ENCODE measurements at places on chromosomes 1 and 21.

DNA sequence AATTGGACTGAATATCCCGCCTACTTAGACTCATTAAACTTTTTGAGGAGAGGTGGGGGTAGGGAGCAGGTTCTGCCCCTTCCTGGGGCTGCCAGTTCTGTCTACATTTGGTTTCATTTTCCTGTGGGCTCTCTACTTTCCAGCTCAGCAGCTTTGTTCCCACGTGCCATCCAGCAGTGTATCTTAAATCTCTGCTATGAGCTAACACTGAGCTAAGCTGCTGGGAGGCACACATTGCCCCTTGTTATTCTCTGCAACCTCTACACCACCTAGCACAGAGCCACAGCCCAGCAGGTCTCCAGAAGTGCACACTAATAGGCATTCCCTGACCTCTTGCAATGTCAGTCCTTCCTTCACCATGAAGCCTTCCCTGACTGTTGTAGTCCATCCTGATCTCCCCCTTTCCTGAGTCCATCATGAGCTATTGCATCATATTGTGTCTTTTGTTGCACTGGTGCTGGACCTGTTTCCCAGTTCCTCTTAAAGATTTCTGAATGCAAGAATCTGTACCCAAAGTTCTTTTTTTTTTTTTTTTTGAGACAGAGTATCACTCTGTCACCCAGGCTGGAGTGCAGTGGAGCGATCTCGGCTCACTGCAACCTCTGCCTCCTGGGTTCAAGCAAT lies 28.7 kb upstream of the NRDC start:
- DNase-seq: no peak

- no peak for DNase-seq
Observed at GRCh38 chr1:150544204-150544603, 5.0 kb upstream of the ADAMTSL4 start.

DNA sequence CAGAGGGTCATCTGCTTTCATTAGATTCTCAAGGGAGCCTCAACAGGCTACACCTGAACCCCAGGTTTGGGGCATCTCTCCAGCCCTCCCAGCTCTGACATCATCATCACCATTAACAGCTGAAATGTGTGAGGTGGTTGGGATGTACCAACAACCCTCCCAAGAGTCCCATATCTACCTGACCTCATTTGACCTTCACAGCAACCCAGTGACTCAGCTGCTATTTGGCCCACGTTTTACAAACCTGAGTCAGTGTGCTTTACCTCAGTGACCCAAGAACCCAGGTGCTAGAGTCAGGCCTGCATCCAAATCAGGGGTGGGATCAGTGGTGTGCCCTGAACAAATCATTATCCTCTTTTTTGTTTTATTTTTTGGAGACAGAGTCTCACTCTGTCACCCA lies 53.3 kb upstream of the TINAGL1 start:
- DNase-seq: no peak

DNA sequence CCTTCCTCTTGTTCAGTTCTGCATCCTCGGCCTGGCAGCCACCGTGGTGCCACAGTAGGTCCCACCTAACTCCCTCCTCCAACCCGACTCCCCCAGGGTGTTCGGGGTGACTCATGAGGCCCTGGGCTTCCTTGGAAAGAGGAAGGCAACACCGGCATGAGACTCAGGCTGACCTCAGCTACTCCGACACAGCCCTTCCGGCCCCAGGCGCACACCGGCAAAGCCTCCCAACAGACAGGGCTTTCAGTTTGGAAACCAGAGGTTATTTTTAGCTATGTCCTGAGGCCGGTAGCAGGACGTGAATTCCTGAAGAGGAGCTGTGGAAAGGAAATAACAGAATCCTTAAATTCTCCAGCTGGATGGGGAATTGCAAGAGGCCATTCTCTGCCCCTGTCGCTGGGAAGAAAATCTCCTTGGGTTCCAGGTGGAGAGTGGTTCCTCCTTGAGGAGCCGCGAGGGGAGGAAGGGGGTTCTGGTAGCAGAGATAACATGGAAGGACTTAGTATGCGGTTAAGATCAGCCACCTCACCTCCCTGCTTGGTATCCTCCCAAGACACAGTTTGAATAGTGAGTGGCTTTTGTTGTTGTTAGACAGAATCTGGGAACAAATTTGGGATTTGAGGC lies 24.4 kb downstream of the PLXNA2 start:
- DNase-seq: no peak

DNA sequence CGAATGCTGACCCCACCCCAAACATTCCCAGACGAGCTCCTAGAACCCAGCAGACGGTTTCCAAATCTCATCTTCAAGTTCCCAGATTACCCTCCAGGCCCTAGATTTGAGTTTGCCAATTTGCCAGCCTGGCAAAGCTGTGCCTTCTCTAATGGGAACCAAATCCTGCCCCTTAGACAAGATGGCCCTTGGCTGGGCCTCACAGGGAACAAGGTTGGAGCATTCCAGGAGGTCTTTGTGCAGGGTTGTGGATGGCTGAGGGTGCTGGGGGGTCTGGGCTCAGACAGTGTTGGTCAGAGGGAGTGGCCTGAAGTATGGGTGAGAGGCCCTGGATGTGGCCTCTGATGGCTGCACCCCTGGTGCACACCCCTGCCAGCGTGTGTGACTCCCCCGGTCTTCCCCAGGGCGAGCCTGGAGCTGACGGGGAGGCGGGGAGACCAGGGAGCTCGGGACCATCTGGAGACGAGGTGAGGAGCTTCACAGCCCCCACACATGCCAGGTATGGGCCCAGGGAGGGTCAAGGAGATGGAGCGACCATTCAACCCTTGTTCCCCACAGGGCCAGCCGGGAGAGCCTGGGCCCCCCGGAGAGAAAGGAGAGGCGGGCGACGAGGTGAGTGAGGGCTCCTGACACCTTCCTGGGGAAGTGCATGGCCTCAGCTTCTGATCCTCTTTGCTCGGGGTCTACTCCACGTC lies 10.2 kb downstream of the COL6A1 start:
- DNase-seq: no peak

DNA sequence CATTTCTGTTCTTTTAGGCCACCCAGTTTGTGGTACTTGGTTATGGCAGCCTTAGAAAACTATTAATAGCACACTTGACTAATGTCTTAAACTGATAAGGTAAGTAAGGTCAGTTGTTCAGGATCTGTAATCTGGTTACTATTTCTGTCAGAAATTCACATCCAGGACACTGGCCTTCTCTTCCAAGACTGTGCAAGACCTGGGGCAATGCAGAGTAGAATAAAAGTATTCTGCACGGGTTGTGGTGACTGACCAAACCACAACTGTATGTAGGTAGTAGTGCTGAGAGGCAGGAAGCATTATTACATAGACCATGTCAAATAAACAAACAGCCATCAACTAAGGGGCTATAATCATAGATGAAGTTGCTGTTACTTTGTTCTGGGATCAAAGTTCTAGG lies 46.7 kb downstream of the WARS2 start:
- DNase-seq: no peak

DNA sequence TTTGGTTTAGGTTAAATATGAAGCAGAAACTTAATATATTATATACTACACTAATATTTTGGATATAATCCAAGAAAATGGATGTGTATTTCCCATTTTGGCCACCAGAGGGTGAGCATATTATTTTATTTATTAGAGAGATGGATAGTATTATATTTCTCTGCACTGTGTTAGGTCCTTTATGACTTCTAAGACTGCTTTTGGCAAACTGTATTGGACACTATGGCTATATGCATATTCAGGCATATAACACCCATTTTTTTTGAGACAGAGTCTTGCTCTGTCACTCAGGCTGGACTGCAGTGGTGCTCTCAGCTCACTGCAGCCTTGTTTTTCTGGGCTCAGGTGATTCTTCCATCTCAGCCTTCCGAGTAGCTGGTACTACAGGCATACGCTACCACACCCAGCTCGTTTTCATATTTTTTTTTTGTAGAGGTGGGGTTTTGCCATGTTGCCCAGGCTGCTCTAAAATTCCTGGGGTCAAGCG lies 17.8 kb upstream of the PGM1 start:
- no peak for DNase-seq

GRCh38 chr1:209710093-209710492 lies 5.4 kb downstream of the HSD11B1 start:
- no peak for DNase-seq

DNA sequence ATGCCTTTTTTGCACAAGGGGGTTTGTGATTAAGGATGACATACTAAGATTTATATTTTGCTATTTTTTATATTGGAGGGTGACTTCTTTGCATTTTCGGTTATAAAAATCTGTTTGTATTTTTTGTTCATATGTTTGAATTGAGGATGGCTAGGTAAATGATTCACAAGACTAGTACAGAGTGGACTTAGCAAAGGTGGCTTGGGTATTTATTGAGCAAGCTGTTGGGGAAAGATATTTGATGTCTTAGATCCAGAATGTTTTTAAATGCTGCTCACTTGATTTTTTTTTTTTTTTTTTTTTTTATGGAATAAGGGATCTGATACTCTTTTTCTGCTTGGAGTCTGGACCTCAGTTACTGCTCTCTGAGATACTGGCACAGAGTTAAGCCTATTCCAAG lies 100.6 kb downstream of the DNM3 start:
- no peak for DNase-seq

DNA sequence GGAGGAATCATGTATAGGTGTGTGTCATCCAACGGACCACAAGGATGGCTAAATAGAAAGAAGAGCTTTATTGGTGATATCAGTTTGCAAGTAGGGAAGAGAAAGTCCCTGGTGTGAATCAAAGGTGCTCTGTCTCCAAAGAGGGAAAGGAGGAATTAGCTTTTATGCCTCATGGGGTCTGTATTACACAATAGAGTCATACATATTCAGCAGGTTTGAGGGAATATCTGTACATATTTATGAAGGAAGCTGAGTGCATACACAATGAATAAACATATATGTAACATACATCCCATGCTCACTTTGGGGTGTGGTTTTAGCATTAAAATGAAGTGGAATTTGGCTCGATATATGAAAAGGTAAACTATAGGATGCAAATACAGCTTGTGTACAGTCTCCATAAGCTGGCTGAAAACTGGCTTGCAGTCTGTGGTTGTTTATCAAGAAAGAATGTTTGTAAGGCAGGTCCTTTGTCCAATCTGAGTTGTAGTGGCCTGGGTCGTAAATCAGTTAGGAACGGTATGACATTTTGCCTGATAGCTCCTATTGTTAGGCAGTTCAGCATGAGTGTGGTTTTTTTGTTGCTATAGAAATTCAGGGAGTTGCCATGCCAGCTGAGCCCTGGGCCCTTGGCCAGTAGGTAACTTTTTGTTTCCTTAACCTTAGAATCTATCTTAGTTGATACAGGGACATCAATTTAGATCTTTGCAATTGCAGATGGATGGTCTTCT lies 198.0 kb upstream of the ZP4 start:
- DNase-seq: no peak

- DNase-seq: no peak
Observed at GRCh38 chr1:150606463-150607142, 22.8 kb downstream of the ENSA start.

GRCh38 chr1:180842052-180842451 lies 70.6 kb upstream of the KIAA1614 start:
- DNase-seq: no peak

GRCh38 chr1:29744684-29745490 lies 508.6 kb downstream of the PTPRU start:
- no peak for DNase-seq

GRCh38 chr1:19750101-19750881 lies 49.4 kb downstream of the TMCO4 start:
- no peak for DNase-seq

- no peak for DNase-seq
Observed at GRCh38 chr1:216907100-216907499, 183.9 kb upstream of the ESRRG start.

DNA sequence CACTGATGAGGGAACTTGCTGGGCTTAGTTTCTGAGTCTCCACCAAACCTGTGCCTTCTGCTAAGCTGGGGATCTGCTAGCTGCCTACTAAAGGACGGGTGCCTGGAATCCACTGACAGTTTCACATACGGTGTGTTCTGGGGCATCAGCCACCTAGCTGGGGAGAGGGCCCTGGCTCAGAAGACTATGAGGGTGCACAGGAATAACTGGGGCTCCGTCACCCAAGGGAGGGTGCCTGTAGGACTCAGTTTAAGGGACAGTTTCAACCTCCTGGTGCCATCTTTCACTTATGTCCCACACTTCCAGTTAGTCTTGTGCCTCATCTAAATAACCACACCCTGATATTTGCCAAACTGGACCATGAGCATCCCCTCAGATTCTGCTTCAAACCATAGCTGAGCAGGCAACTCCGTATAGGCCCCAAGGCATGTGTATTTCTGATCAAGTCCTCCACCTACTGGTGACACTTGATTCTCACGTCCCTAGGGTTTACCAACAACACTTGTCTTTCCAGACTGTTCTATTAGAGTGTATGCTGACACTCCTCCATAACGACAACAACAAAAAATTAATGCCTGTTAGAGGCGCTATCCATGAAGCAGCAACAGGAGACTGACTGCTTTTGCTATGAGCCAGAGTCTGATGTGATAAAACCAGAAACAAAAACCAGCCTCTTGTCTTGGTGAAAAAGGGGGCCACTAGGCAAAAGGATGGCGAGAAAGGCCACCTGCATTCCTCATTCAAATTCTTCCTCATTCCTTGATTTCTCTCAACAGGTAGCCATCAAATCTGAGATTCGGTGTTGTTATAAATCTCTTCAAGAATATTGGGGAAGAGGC lies 55.0 kb upstream of the PAXBP1 start:
- peak; percentile 15 for DNase-seq

DNA sequence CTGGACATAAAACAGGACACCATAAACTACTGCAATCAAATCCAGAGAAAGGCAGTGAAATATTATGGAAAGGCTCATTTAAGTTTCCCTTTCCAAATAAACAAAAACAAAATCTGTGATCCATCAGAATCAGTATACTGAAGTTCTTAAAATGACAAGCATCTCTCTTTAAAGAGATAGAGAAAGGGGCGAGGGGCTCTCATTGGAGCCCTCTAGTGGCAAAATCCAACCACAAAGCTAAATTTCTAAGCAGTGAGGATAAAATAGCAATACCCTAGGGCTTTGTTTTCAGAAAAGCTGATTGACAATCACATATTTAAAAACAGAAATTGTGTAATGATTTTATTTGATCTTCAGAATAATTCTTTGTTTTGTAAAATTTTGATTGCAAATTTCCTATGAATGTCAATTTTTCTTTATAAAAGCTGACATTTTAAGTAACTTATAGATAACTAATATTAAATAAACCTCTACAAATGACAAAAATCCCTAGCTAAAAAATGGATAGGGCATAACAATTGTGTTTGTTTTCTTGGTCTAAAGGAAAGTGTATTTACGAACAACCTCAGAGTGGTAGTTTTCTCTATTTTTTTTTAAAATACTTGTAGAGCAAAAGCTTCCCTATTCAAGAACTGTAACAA lies 138.2 kb downstream of the COL24A1 start:
- no peak for DNase-seq

GRCh38 chr1:113998361-113998760 lies 19.1 kb downstream of the OLFML3 start:
- DNase-seq: no peak

DNA sequence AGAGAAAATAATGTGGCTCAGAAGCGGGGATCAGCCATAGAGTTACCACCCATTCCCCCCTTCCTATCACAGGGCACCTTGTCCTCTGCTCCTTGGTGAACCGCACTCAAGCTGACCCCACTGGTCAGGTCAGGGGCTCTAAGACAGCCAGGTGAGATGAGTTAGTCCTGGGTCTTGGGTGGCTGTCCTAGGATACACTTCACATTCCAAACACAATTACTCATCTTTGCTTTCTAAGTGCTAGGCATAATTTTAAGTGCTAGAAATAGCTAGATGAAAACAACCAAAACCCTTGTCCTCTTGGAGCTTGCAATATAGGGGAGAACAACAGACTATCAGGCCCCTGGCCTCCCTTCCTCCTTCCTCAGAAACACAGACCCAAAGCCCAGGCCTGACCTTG lies 7.8 kb upstream of the MUTYH start:
- no peak for DNase-seq

All from iPS DF 19.7 (cell line).